ENCODE measurements at places on chromosomes 5 and 9. TPM values are rescaled to one million over a fixed set of nuclear protein-coding genes. Genes with fewer than 3 reads are reported as not detected.

VLDLR gene
- 18.0 TPM for total RNA-seq

SUSD3 gene
- total RNA-seq, result 53.1 TPM

NUTM2F gene
- total RNA-seq, result not detected

LCN6 gene
- total RNA-seq, result not detected

IFNA21 gene
- not detected for total RNA-seq

INSL4 gene
- not detected for total RNA-seq

CDC25C gene
- total RNA-seq, result 22.6 TPM

RAB3C gene
- total RNA-seq, result not detected

GRM6 gene
- not detected for total RNA-seq

SLCO6A1 gene
- total RNA-seq, result not detected

ALDH1A1 gene
- not detected for total RNA-seq

Measured in activated T-cell treated with anti-CD3 and anti-CD28 coated beads, Interleukin-2, amount 50 U/mL, for 72 hours (primary cell).